ENCODE measurements at places on chromosomes 5 and 9.

DNA sequence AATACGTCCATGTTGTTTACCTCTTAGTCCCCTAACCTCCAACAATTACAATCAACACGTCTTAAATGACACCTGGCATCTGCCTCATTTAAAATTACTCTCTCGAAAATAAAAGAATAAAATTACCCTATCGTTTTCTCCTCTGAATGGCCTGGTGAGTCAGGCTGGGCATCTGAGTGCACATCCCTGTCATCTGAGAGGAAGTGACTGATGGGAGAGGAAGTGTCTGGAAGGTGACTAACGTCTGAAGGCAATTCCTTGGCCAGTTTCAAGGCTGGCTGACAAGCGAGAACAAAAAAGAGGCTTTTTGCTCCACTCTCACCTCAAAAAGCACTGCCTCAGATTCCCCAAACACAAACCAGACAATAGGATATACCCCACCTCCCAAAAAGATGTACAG is 57.7 kb downstream of the MAPKAP1 start:
- no peak for DNase-seq

GRCh38 chr9:34884747-34885189 is 73.3 kb upstream of the PHF24 start:
- DNase-seq: no peak

- no peak for DNase-seq
Observed at GRCh38 chr5:148640471-148640870, 13.9 kb downstream of the HTR4 start.

- no peak for DNase-seq
Observed at GRCh38 chr9:118931941-118932340, 437.3 kb downstream of the BRINP1 start.

- no peak for DNase-seq
Observed at GRCh38 chr5:35908228-35908627, 30.2 kb downstream of the CAPSL start.

DNA sequence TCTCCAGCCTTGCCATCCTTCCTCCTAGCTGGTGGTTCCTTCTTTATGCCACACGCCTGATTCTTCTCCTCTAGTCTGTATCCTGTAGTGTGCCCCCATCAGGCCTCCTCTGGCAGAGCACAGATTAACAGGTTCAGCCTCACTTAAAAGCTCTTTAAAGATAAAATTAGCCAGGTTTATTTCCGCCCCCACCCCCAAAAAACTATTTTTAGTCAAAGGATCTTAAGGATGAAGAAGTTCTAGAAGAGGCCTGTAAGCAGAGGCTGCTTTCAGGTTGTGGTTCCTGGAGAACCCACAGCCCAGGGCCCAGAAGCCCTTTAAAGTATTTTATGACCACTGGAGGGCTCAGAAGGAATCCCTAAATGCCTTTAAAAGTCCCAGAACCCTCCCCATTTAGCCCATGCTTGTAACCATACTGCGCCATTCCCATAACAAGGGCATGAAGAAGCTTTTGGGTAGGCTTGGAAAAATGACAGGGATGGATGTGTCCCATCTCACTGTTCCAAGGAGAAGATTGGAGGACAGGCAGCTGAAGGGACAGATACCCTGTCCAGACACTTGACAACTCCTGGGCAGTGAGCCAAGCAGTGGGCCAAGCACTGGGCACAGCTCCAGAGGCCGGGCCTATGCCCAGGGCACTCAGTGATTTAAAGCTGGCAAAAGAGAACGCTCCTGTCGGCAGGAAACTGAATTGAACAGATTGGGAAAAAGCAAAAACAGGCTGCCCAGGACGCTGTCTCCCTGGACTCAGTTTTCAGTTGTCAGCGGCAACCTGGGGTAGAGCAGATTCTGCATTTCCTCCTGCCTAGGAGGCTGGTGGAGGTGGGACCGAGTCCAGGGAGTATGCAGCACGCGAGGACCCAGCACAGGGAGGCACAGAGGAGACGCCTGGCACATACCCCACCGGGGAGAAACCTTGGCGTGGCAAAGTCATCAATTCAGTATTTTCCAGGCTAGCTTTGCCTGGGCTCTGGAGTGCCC is 106.3 kb upstream of the SSBP2 start:
- DNase-seq: no peak

- no peak for DNase-seq
Observed at GRCh38 chr5:86749841-86750240, 132.1 kb downstream of the COX7C start.

GRCh38 chr5:142319560-142320429 is 5.0 kb downstream of the SPRY4 start:
- no peak for DNase-seq

GRCh38 chr9:124239249-124240073 is 18.3 kb upstream of the NEK6 start:
- DNase-seq: no peak

- DNase-seq: no peak
Observed at GRCh38 chr9:101029315-101030085, 973 bp downstream of the PLPPR1 start.

GRCh38 chr9:110050925-110051355 is 157.0 kb downstream of the C9orf152 start:
- DNase-seq: no peak

GRCh38 chr9:20788526-20789451 is 104.7 kb downstream of the FOCAD start:
- DNase-seq: no peak

- no peak for DNase-seq
Observed at GRCh38 chr9:29214154-29214689, 1640.9 kb upstream of the C9orf72 start.

GRCh38 chr5:143084407-143084806 is 314.2 kb downstream of the ARHGAP26 start:
- no peak for DNase-seq

DNA sequence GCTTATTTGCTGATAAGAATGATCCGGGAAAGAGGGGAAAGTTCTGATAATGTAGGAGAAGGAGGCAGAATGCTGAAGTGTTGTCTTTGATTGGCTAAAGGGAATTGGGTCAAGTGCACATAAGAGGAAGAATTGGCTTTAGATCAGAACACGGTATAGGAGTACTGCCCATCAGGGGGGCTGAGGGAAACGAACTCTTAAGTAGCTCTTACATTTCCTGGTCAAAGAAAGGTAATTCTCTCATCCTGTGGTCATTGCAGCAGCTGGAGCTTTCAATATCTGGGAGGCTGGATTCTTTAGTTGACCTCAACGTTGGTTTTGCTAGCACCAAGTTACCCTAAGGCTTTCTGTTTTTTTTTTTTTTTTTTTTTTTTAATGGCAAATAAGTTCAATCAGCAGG is 178.7 kb upstream of the NR3C1 start:
- no peak for DNase-seq

DNA sequence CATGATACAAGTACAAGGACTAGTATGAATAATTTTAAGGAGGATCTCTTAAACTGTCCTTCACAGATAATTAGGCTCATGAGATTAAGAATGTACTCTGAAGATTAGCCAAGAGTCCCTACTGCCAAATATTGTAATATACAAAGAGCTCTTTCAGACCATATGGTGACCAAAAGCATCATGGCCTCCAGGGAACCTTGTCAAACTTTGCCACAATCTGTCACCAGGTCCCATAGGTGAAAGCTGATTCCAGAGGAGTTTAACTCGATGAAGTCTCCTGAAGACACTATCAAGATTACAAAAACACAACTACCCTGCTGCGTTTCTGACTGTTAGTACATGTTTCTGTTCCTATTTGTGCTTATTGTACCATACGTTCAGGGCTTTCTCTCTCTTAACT is 395.4 kb upstream of the ITGA1 start:
- no peak for DNase-seq

GRCh38 chr5:1723957-1724821 is 75.4 kb downstream of the MRPL36 start:
- DNase-seq: no peak

DNA sequence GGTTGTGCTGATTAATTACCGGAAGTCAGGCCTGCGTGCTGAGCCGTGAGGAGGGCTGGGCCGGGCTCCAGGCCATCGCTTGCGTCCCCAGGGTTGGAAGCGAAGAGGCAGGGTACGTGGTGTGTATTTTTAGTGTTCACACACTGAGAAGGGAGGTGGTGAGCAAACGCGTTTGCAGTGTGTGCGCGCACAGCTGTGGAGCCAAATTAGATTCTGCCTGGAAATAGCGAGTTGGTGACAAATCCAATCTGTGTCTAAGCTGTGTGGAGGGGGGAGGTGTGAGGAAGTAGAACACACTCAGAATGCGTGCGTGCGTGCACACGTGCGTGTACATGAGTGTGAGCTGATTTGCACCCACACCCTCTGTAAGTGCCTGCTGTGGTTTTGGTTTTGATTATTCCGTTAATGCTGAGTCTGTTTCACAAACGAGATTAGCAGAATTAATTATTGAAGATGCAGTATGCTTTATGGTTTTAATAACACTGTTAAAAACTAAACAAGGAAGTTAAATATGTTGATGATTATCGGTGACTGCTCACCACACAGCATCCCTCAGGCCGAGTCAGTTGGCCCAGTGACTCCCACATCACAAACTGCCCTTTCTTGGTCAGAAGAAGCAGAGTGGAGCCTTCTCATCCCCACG is 111.8 kb upstream of the FCN2 start:
- DNase-seq: no peak

DNA sequence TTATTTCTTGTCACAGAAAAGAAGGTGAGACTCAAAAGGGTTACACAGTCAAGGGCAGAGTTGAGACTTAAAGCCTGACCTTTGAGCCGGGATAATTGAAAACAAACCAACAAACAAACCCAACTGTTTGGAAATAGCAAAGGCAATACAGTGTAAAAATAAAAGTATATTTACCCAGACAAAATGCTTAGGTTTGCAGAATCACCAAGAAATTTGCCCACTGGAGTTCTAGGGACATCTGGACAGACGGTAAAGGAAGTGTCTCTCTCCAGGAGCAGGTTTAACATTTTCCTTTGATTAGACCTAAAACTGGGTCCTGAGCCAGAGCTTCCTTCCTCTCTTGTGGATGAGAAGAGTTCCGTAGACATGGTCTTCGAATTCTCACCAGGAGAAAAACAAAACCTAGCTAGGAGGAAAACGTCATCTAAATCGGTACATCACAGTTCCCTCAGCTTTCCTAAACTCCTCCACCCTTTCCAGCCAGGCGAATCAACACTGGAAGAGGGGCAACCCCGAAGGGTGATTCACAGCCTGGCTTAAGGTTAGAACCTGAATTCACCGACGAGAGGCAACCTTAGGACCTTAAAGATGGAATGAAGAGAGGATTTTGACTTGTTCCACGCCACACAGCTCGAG is 673 bp downstream of the CDC25C start:
- no peak for DNase-seq

- DNase-seq: no peak
Observed at GRCh38 chr9:132485393-132485792, 75.4 kb downstream of the CFAP77 start.

DNA sequence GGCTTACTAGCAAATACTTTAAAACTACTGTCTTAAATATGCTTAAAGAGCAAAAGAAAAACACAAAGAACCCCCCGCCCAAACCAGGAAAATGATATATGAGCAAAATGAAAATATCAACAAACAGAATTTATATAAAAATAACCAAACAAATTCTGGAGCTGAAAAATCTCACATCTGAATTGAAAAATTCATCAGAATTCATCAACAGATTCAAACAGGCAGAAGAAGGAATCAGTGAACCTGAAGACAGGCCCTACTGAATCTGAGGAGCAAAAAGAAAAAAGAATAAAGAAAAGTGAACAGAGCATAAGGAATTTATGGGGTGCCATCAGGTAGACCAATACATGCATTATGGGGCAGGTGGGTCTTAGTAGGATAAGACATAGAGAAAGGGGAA is 49.8 kb upstream of the SPTLC1 start:
- no peak for DNase-seq

GRCh38 chr5:136656811-136657210 is 291.5 kb upstream of the TRPC7 start:
- DNase-seq: no peak

- DNase-seq: no peak
Observed at GRCh38 chr9:92345582-92345981, 19.8 kb downstream of the CENPP start.

DNA sequence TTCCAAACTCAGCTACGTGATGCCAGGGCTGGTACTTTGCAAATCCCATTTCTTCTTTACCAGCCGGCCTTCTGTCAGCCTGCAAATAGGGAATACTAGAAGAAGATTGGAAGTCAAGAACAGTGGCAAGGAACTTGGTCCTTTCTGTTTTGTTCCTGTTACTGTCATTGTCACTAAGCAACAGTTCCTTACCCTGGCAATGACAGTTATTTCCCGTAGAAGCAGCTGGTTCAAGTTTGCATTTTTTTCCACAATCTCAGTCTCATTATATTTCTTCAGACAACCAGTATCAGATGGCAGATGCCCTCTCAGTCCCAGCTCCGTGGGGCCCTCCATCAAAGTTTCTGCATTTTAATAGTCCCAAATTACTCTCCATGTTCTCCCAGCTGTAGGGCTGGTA is 9.1 kb upstream of the C1QTNF2 start:
- DNase-seq: no peak

DNA sequence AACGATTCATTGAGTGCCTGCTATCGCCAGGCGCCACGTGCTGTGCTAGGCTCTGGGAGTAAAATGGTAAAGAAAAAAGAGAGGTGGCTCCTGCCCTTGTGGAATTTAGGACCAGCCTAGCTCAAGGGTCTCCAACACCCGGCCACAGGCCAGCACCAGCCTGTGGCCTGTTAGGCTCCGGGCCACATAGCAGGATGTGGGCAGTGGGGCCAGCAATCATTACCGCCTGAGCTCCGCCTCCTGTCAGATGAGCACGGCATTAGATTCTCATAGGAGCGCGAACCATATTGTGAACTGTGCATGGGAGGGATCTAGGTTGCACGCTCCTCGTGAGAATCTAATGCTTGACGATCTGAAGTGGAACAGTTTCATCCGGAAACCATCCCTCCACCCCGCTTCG is 1.5 kb downstream of the RMRP start:
- no peak for DNase-seq

GRCh38 chr9:137174722-137175293 is 3.0 kb upstream of the TMEM210 start:
- DNase-seq: no peak

DNA sequence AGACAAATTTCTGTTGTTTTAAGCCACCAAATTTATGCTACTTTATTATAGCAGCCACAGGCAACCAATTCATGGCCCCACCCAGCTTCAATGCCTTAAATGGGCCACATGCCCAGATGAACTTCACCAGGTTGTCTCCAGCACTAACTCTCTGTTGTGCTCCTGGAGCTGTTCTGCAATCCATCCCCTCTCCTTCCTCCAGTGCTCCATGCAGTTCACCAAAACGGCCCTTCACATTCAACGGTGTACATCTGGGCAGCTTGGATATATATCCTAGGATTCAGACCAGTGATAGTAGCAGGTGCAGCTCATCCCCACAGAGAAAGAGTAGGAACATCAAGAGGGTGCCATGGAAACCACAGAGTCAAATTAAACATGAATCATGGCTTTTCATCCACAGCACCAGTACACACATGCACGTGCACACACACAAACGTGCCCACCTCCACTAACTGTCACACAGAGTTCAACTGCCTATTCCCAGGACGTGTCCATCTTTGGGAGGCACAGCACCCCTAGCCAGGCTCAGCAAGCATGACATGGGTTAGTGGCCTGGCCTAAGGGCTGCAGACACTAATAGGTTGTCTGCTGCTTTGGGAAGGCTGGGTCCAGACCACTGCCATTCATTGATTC is 134.5 kb downstream of the MED10 start:
- no peak for DNase-seq

GRCh38 chr9:92745331-92745730 is 19.3 kb downstream of the BICD2 start:
- DNase-seq: no peak

Measured in activated T-helper 1 cell treated with anti-CD3 and anti-CD28 coated beads, Interleukin-2, amount 50 U/mL, for 16 hours (primary cell).